Pulmonary artery endothelial cell (primary cell): ENCODE measurements at places on chromosomes 1 and 21. TPM values are rescaled to one million over a fixed set of nuclear protein-coding genes. Genes with fewer than 3 reads are reported as not detected.

The DIO1 gene
- total RNA-seq, result not detected in 2 replicates

The VCAM1 gene
- 13.8 and 37.1 TPM in 2 replicates for total RNA-seq

The GPR25 gene
- total RNA-seq, result not detected in 2 replicates

The AVPR1B gene
- not detected in 2 replicates for total RNA-seq

The CELA2A gene
- total RNA-seq, result not detected in 2 replicates
